ENCODE measurements at places on chromosomes 7 and 10.

- no peak for DNase-seq
These were observed 3.3 kb downstream of the ZC3HC1 start for GRCh38 chr7:130047831-130048230.

DNA sequence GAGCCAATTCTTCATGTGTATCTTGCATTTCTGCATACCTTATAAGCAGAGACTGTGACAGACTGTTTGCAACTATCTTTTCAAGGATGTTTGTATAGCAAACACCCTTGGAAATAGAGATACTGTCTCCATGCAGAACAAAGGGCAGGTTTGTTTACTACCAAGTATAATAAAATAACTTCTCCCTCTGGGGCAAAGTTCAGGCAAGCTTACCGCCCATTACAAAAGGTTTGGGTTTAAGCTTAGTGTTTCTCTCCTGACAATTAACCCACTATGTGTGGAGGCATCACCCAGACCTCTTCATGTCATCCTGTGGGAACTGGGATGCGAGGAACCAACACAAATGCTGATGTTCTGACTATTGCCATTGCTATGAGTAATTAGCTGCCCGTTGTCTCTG is 479.1 kb upstream of the ZMIZ1 start:
- DNase-seq, result no peak

DNA sequence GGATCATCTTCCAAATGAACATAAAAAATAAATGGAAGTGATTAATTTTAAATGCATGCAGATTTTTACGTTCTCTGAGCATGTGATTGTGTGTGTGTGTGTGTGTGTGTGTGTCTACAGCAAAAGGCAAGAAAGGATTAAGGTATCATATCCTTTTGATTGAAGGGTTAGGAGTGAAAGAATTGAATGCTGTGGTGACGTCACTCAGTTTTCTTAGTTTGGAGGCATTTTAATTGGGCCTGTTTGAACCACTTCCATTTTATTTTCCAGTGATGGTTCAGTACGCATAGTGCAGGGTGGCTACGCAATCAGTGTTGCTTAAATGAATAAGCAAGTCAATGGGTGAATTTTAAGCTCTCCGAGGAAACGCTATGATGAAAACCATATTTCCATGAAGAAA is 31.3 kb downstream of the TACC2 start:
- no peak for DNase-seq

- DNase-seq, result no peak
These were observed 17.3 kb upstream of the BLOC1S2 start for GRCh38 chr10:100303724-100304319.

GRCh38 chr7:108589874-108590273 is 20.2 kb downstream of the DNAJB9 start:
- no peak for DNase-seq

DNA sequence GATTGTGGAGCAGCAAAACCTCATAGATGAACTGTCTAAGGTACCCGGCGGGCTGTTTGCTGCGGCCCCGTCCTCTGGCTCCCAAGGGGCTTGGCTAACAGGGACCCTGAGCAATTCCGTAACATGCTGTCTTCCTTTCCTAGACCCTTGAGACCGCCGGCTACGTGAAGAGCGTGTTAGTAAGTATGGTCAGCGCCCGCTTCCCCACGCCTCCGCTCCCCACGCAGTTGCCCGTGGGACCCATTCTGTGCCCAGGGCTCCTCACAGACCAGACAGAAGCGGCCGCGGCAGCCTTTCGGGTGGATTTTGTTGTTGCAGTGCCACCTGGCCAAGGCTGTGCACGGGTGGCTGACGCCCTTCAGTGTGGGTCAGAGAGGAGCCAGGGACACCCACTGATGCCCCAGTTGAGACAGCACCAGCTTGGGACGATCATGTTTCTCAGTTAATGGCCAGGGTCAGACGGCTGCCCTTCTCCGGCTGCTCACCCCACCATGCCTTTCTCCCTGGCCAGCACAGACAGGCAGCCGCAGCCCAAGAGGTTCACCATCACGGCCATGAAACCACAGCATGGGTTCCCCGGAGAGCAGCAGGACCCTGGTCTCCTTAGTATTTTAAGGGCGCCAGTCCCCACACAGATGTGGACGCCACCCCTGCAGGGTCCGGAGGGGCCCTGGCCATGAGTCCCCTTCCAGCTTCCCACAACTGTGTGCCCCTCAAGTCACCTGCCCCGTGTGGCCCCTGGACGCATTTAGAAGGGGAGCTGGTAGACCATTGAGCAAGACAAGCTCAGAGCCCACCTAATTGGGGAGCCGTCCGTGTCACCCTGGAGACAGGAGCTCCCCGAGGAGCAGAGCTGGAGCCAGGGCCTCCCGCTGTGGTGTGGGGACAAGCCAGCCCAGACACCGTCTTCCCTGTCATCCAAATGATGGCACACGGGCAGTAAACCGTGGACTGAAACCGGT is 49.4 kb upstream of the DPYSL4 start:
- no peak for DNase-seq

GRCh38 chr10:7274293-7274692 is 136.5 kb downstream of the SFMBT2 start:
- DNase-seq, result no peak

- DNase-seq, result no peak
These were observed 232.5 kb upstream of the MDFIC start for GRCh38 chr7:114689406-114689805.

DNA sequence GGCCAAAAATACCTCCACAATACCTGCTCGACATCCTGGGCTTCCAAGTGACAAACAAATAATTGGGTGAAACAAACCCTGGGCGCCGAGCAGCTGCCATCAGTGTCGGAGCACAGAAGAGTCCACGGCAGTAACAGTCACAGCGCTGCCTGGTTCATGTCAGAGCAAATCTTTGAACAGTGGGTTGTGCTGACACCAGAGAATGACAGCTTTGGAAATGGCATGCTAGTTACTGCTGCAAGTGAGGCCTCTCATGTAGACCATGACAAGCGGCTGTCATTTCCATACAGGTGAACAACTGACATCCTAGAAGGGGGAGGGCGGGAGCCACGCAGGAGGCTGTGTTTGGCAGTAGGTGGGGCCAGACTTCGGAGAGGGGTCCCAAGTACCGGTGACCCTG is 420.5 kb upstream of the GALNT17 start:
- DNase-seq, result no peak

DNA sequence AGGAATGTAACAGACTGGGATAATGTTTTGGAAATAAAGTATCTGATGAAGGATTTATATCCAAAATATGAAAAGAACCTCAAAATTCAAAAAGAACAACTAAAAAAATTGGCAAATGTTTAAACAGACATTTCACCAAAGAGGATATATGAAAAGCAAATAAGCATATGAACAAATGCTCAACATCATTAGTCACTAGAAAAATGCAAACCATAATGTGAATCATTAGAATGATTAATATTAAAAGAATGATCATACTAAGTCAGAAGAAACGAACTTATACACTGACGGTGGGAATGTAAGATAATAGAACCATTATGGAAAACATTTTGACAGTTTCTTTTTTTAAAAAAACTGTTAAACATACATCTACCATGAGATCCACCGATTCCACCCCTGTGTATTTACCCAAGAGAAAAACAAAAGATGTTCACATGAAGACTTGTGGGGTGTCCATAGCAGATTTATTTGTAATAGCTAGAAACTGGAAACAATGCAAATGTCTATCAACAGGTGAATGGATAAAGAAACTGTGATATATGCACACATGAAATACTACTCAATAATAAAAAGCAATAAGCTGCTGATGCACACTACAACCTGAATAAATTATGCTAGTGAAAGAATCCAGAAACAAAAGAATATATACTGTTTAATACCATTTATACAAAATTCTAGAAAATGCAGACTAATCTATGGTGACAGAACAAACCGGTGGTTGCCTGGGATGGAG is 35.7 kb downstream of the PRKG1 start:
- no peak for DNase-seq

GRCh38 chr10:615583-616152 is 73.8 kb downstream of the DIP2C start:
- no peak for DNase-seq

GRCh38 chr7:285731-286130 is 4.2 kb upstream of the FOXL3 start:
- DNase-seq, result no peak

DNA sequence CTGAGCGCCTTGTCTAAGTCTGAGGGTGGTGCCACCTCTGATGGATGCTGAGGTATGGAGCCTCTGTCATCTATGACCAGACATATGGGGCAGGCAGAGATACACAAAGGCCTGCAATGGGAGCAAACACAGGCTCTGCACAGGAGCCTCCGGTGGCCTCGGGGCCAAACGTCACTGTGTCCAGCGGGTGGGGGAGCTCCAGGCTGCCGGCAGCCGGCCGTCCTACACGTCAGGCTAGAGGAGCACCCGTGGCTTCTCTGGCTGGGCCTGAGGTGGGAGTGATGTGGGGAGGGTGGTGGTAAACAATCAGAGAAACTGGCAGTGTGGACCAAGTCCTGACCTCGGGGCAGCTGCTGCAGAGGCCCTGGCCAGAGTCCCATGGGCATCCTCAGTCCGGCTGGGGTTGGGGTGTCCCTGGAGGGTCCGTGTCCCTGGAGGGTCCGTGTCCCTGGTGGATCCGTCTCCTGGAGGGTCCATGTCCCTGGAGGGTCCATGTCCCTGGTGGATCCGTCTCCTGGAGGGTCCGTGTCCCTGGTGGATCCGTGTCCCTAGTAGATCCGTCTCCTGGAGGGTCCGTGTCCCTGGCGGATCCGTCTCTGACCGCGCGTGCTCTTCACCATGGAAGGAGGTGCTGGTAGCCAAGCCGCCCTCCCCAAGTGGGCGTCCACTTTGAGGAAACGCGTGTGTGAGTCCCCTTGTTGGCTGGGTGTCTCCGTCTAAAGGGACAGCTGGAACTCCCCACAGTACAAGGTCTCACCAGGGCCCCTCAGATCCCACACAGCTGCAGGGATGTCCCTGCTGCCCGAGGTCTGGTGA is 24.2 kb upstream of the FAM20C start:
- DNase-seq, result no peak

DNA sequence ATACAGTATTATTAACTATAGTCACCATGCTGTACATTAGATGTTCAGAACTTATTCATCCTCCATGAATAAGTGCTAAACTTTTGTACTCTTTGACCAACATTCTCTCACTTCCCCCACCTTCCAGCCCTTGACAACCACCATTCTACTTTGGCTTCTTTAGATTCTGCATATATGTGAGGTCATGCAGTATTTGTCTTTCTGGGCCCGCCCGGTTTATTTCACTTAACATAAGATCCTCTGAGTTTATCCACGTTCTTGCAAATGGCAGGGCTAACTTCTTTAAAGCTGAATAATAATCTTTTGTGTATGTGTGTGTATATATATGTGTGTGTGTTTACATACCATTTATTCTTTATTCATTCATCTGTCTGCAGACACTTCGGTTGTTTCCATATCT is 336.8 kb downstream of the BBS9 start:
- no peak for DNase-seq

- DNase-seq, result no peak
These were observed 6.2 kb upstream of the MBL2 start for GRCh38 chr10:52778511-52779392.

- DNase-seq, result no peak
These were observed 91.4 kb upstream of the CYP26C1 start for GRCh38 chr10:92969151-92969550.

- DNase-seq, result no peak
These were observed 39.3 kb downstream of the FAM13C start for GRCh38 chr10:59323036-59323459.

DNA sequence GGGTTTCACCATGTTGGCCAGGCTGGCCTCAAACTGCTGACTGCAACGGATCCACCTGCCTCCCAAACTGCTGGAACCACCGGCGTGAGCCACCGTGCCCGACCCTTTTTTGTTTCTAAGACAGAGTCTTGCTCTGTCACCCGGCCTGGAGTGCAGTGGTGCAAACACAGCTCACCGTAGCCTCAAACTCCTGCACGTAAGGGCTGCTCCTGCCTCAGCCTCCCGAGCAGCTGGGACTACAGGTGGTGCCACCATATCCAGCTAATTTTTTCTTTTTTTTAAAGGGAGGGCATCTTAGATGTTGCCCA is 36.4 kb downstream of the ADAP1 start:
- DNase-seq, result no peak

DNA sequence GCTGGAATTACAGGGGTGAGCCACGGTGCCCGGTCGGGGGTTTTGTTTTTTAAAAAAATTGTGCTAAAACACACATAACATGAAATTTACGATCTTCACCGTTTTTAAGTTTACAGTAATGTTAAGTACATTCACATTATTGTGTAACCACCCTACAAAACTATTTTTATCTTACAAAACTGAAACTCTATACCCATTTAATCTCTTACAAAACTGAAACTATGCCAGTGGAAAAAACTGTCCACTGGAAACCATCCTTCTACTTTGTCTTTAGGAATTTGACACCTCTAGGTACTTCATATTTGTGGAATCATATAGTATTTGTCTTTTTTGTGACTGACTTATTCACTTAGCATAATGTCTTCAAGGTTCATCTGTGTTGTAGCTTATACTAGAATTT is 1.0 kb upstream of the PSMC2 start:
- DNase-seq, result no peak

GRCh38 chr7:5448378-5449037 is 24.9 kb upstream of the TNRC18 start:
- no peak for DNase-seq

DNA sequence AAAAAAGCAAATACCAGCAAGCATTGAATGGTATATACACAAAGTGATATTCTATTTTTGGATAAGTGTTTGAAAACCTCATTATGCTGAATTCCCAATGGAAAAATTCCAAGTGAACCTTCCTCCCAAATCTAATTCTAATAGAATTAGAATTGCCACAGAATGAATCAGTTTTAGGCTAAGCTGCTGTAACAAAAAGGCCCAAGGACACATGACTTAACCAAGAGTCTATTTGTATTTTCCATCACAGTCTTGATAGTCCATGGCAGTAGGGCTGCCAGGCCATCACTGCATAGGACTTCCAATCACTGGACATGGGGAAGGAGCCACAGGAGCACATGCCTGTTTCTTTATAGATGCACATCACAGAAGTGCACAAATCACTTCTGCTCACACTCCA is 91.2 kb upstream of the IFRD1 start:
- no peak for DNase-seq

DNA sequence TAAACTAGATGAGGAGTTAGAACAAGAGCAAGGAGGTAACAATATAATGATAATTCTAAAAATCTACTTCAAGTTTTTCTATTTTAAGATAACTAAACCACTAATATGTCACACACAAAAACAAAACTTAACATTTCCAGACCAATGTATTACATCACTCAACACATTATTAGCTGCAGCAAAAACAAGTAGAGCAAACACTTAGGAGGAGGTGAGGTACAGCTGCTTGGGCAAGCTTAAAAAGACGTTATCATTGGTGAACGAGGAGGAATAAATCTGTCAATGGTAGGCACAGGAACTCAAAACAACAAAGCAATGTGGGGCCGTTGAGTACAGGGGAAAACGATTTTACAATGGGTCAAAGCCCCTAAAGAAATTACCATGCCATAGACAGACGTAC is 58.8 kb downstream of the EZH2 start:
- no peak for DNase-seq

- DNase-seq, result no peak
These were observed 16.9 kb upstream of the PHYH start for GRCh38 chr10:13316635-13317311.

- no peak for DNase-seq
These were observed 23.6 kb upstream of the STK17A start for GRCh38 chr7:43559171-43559945.

- no peak for DNase-seq
These were observed 860 bp downstream of the RPP30 start for GRCh38 chr10:90872648-90873020.

Data from stimulated activated CD4-positive, alpha-beta T cell treated with anti-CD3 and anti-CD28 coated beads, Interleukin-1b, Interleukin-23, amount 100 ng/mL, for 4 hours (primary cell).